Activated T-helper 1 cell treated with anti-CD3 and anti-CD28 coated beads, Interleukin-12 subunit alpha, Interleukin-12 subunit beta, Interleukin-2, Interleukin-4 antibody, amounts not matched to agents 30 ng/mL and 10 ng/mL and 1 ng/mL, durations not matched to agents 14 hours and 24 hours and 36 hours (primary cell): ENCODE measurements at places on chromosomes 7 and 10.

GRCh38 chr7:132919771-132920170, 162.1 kb downstream of the CHCHD3 start:
- H3K27ac ChIP-seq, result no peak overlapping the region
- peaks cover 2% of the 10 kb centered on the region for H3K36me3 ChIP-seq
- H3K4me3 ChIP-seq, result no peak overlapping the region
- H3K27me3 ChIP-seq, result no peaks in the 10 kb centered on the region

DNA sequence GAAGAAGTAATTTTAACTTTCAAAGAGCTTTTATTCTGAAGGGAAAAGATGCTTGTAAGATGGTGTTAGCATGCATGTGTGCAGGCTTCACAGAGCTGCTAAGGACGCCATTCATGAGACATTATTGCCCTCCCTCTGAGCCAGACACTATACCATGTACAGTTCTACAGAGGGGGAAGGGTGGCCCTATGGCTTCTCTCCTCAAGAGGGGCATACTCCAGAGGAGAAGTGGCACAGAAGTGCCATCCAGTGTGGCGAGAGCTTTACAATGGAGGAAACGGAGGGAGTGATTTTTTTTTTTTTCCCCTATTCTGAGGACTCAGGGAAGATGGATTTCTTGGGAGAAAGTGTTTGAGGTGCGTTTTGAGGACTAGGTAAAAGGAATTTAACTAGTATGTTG, 119.5 kb downstream of the BICC1 start:
- peaks cover 2% of the 10 kb centered on the region for H3K27me3 ChIP-seq
- H3K27ac ChIP-seq, result no peak overlapping the region
- no peaks in the 10 kb centered on the region for H3K36me3 ChIP-seq
- H3K4me1 ChIP-seq, result no peaks in the 10 kb centered on the region

- no peak overlapping the region for H3K27ac ChIP-seq
- H3K4me3 ChIP-seq, result no peak overlapping the region
- H3K36me3 ChIP-seq, result no peaks in the 10 kb centered on the region
- H3K27me3 ChIP-seq, result peaks cover 15% of the 10 kb centered on the region
- DNase-seq, result no peak
Observed at GRCh38 chr7:523347-524336, 4.0 kb upstream of the PDGFA start.

DNA sequence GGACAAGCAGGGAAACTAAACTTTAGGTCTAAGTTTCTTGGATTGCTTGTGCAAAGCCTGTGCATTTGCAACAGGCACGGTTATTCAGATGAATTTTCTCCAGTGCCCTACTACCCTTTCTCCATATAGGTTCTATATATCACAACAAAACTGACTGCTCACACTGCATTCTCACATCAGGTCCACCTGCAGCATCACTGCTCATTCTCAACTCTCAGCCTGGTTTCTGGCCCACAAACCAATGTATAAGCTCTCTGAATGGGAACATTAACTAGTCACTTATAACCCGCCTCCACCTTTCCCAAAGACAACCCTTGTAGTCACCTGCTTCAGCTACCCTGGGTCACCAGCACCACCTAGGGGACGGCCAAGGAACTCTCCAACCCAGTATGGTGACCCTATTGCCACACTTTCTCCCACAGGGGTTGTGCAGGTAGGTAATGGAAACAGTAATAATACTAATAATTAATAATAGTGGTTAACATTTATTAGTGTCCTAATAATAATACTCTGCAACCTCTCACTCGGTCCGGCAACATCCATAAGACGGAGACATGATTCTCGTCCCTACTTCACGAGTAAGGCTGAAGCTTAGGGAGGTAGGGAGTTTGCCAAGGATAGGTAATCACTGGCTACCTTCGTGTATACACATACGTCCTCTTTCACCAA, 97.3 kb downstream of the CLEC2L start:
- H3K36me3 ChIP-seq, result peaks cover 22% of the 10 kb centered on the region
- H3K4me1 ChIP-seq, result peaks cover 34% of the 10 kb centered on the region
- H3K27me3 ChIP-seq, result peaks cover 1% of the 10 kb centered on the region
- no peak overlapping the region for H3K4me3 ChIP-seq
- H3K27ac ChIP-seq, result peak overlapping the region; percentile 22

GRCh38 chr7:86916277-86916825, 143.1 kb downstream of the ELAPOR2 start:
- no peaks in the 10 kb centered on the region for H3K4me1 ChIP-seq
- no peak overlapping the region for H3K4me3 ChIP-seq
- no peaks in the 10 kb centered on the region for H3K36me3 ChIP-seq
- H3K27ac ChIP-seq, result no peak overlapping the region

- no peaks in the 10 kb centered on the region for H3K4me1 ChIP-seq
- no peak overlapping the region for H3K27ac ChIP-seq
- no peaks in the 10 kb centered on the region for H3K27me3 ChIP-seq
- no peaks in the 10 kb centered on the region for H3K36me3 ChIP-seq
- DNase-seq, result no peak
- no peak overlapping the region for H3K4me3 ChIP-seq
Observed at GRCh38 chr7:101634196-101634717, 5.2 kb upstream of the MYL10 start.

GRCh38 chr10:133179651-133180050, 19.6 kb downstream of the KNDC1 start:
- no peaks in the 10 kb centered on the region for H3K4me1 ChIP-seq
- H3K27ac ChIP-seq, result no peak overlapping the region
- H3K4me3 ChIP-seq, result no peak overlapping the region
- no peaks in the 10 kb centered on the region for H3K36me3 ChIP-seq
- H3K27me3 ChIP-seq, result no peaks in the 10 kb centered on the region
- DNase-seq, result no peak

GRCh38 chr7:128000854-128001265, 30.4 kb downstream of the LRRC4 start:
- no peak overlapping the region for H3K4me3 ChIP-seq
- H3K27me3 ChIP-seq, result no peaks in the 10 kb centered on the region
- no peak overlapping the region for H3K27ac ChIP-seq
- no peak for DNase-seq
- peaks cover 11% of the 10 kb centered on the region for H3K36me3 ChIP-seq
- H3K4me1 ChIP-seq, result peaks cover 17% of the 10 kb centered on the region

GRCh38 chr10:132484922-132485321, 52.7 kb upstream of the INPP5A start:
- peaks cover 10% of the 10 kb centered on the region for H3K27me3 ChIP-seq
- no peak overlapping the region for H3K27ac ChIP-seq
- no peaks in the 10 kb centered on the region for H3K36me3 ChIP-seq
